ENCODE measurements at places on chromosomes 1 and 21.
A peak's percentile ranks its signal among the peaks of the same experiment; 100 is the strongest.

DNA sequence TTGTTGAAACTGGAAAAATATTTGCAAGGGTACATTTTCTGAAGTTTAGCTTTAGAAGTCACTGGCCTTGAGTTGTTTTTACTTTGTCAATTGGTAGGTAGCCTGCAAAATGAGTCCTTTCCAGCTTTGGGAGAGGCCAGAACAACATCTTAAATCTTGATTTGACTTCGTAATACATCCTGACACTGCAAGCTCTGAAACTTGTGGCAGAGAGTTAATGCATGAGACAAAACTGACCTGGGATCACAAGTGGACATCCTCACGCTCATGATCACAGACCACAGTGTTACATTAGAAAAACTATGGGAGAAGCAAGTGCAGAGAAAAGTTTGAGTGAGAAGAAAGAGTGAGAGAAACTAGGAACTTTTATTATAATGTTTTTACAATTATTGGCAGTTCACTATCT lies 550.9 kb downstream of the USP25 start:
- H3K4me3 ChIP-seq, result peak overlapping the region; percentile 67
- no peaks in the 10 kb centered on the region for H3K27me3 ChIP-seq
- no peaks in the 10 kb centered on the region for H3K36me3 ChIP-seq
- DNase-seq, result no peak

GRCh38 chr1:180267211-180267561 lies 37.1 kb downstream of the LHX4 start:
- H3K36me3 ChIP-seq, result no peaks in the 10 kb centered on the region
- peaks cover 19% of the 10 kb centered on the region for H3K27me3 ChIP-seq
- no peak overlapping the region for H3K27ac ChIP-seq
- no peaks in the 10 kb centered on the region for H3K4me1 ChIP-seq
- H3K4me3 ChIP-seq, result no peak overlapping the region

DNA sequence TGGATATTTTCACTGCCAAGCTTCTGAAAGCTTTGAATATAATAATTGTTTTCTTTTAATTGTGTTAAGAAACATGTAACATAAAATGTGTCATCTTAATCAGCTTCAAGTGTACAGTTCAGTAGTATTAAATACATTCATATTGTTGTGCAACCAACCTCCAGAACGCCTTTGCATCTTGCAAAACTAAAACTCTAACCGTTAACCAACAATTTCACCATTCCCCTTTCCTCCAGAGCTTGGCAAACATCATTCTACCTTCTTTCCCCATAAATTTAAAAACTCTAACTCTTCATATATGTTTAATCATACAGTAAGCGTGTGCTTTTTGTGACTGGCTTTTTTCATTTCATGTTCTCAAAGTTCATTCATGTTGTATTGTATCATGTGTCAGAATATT lies 2.1 kb downstream of the MNDA start:
- no peak overlapping the region for H3K27ac ChIP-seq
- no peaks in the 10 kb centered on the region for H3K27me3 ChIP-seq
- no peak overlapping the region for H3K4me3 ChIP-seq
- no peaks in the 10 kb centered on the region for H3K36me3 ChIP-seq

DNA sequence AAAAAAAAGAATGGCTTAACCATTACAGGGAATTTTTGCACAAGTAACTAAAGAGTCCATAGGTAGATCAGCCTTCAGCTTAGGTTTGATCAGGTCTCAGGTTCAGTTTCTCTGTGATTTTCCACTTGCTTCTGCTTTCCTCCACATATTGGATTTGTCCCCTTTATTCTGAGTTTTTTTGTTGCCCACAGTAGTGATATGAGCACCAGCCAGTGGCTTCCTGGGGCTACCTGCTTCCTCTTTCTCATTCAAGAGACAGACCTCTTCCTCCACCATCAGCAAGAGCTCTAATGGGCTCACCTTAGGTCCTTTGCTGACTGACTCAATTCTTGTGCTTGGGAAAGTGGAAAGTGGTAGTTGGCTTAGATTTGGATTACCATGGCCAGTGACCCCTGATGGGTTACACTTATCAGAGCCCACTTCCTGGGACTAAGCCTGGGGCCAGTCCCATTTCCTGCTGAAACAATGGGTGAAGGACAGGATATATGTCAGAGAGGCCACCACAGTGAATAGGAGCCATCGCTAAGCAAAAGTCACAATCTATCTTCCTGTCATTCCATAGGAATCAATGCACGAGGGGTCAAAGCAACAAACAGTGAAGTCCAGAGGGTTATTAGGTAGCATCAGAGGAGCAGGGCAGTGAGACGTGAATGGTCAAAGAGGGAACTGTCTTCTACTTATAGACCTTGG lies 12.8 kb upstream of the PLA2G2E start:
- no peaks in the 10 kb centered on the region for H3K27me3 ChIP-seq
- no peak overlapping the region for H3K4me3 ChIP-seq
- no peak for DNase-seq
- no peaks in the 10 kb centered on the region for H3K36me3 ChIP-seq
- H3K27ac ChIP-seq, result no peak overlapping the region
- no peaks in the 10 kb centered on the region for H3K4me1 ChIP-seq

GRCh38 chr1:214464445-214465287 lies 86.7 kb downstream of the PTPN14 start:
- no peaks in the 10 kb centered on the region for H3K27me3 ChIP-seq
- H3K36me3 ChIP-seq, result peaks cover 38% of the 10 kb centered on the region
- no peak overlapping the region for H3K4me3 ChIP-seq
- DNase-seq, result no peak
- H3K27ac ChIP-seq, result peak overlapping the region; percentile 40

DNA sequence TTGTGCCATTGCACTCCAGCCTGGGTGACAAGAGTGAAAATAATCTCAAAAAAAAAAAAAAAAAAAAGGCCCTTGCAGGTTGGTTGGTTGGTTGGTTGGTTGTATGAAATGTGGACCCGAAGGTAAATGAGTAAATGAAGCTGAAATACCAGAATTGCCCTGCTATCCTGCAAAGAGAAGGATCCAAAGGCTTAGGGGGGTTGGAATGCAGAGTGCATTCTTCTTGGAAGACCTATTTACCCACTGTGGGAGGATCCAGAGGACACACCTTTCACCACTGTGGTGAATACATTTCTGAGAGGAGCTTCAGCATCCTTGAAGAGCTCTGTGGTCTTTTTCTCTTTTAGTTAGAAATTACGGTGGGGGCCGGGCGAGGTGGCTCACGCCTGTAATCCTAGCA lies 28.7 kb upstream of the EIF4G3 start:
- H3K27me3 ChIP-seq, result no peaks in the 10 kb centered on the region
- no peaks in the 10 kb centered on the region for H3K36me3 ChIP-seq
- no peak overlapping the region for H3K4me3 ChIP-seq

- DNase-seq, result peak; percentile 46
- H3K4me3 ChIP-seq, result no peak overlapping the region
- no peaks in the 10 kb centered on the region for H3K36me3 ChIP-seq
- H3K27ac ChIP-seq, result peak overlapping the region; percentile 40
- peaks cover 30% of the 10 kb centered on the region for H3K4me1 ChIP-seq
Observed at GRCh38 chr1:67888216-67889106, 55.2 kb upstream of the GNG12 start.

DNA sequence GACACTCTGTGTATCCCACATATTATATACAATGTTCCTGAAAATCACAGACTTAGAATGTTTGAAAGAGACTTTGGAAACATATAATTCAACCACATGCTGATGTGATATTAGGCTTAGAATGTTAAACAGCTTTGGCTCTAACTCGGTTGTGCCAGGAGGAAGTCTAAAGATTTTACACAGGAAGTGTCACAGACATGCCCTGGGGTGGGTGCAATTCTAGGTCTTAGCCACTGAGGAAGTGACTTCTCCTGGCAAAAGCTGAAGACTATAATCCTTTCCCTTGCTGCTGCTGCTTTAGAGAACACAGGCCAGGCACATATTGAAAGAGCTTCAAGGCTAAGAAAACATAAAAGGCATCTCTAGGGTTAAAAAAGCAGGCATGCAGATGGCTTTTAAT lies 51.0 kb downstream of the RPL5 start:
- no peak overlapping the region for H3K4me3 ChIP-seq
- no peaks in the 10 kb centered on the region for H3K4me1 ChIP-seq
- no peak for DNase-seq
- no peak overlapping the region for H3K27ac ChIP-seq
- H3K36me3 ChIP-seq, result no peaks in the 10 kb centered on the region

- H3K27ac ChIP-seq, result no peak overlapping the region
- H3K27me3 ChIP-seq, result peaks cover 56% of the 10 kb centered on the region
- H3K36me3 ChIP-seq, result no peaks in the 10 kb centered on the region
- H3K4me1 ChIP-seq, result peaks cover 8% of the 10 kb centered on the region
Observed at GRCh38 chr1:76868154-76868882, 1.0 kb downstream of the ST6GALNAC5 start.

DNA sequence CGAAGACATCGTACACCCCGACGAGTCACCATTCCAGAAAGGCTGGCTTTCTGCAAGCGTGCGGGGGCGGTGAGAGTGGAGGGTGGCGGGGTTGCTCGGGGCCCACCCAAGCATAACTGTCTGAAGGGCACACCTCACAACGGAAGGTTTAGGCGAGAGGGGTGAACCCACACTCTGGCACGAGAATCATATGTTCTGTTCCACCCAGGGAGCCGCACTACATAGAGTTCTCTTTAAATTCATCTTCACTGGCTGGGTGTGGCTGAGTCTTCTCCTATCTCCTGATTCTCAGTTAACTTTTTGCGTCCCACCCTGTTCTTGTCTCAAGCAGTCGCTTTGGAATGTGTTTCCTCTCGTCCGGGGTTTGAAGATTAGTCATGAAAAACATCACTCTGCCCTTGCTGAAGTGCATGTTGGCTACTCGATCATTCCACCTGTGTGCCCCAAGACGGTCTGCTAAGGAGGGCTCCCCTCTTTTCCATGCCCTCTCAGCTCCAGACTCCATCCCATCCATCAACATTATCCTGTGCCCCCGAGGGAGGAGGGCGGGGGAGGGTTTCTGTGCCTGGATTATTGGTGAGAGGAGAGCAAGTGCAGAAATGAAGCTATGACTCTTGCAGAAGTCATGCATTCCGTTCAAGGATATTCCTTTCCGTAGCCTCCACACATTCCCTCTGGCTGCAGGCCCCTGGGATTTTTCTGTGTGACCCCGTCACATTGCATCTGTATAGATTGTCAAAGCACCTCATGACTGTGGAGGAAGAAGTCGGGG lies 53.5 kb upstream of the CD34 start:
- H3K4me1 ChIP-seq, result peaks cover 13% of the 10 kb centered on the region
- no peaks in the 10 kb centered on the region for H3K27me3 ChIP-seq
- H3K4me3 ChIP-seq, result peak overlapping the region; percentile 75
- no peaks in the 10 kb centered on the region for H3K36me3 ChIP-seq

DNA sequence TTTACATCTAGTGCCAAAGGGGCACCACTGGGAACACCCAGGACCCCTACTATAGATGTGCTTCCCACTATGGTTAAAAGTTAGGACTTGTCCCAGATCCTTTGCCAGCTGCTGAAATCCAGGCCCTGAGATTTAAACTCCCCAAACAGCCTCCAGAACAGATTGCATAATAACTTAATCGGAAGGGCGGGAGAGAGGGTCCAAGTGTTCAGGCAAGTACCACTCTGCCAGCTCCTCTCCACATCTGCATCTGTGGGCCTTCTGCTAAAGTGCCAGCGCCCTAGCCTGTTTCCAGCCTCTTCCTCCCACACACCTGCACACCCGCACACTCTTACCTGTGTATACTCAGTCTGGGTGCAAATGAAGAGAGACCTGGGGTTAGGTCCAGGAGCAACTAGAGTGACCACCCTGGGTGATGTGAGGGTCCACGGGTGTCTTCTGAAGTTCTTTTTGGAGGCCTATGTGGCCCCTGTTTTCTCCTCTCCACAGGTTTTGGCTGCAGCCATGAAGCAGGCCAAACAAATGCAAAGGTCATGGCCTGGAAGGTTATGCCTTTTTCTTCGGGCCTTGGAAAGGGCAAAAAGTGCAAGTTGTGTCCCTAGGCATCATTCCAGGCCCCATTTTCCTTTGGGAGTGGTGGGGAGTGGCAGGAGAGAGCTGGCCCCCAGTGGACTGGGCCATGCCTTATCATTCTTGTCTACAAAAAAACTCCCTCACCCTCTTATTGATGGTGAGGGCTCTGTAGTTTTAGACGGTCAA lies 29.3 kb downstream of the KIRREL1 start:
- DNase-seq, result peak; percentile 17
- peaks cover 14% of the 10 kb centered on the region for H3K36me3 ChIP-seq

DNA sequence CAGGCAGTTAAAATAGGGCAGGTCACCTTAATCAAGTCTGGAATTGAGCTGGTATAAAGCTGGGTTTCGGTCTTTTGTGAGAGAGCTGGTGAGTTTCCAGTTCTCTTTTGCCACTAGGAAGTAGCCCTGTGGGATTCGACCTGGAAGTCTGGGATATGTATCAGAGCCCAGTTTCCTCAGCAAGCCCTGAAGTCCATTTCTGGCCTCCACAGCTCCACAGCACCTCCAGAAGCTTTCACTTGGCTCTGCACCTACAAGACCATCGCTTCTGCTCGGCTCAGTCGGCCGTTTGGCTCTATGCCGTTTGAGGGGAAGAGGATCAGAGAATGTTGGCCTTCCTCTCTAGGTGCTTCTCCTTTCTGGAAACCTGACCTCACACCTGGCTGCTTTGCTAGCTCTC lies 148.0 kb downstream of the GALNT2 start:
- H3K27me3 ChIP-seq, result no peaks in the 10 kb centered on the region
- no peak overlapping the region for H3K4me3 ChIP-seq
- DNase-seq, result no peak
- peak overlapping the region; percentile 4 for H3K27ac ChIP-seq
- no peaks in the 10 kb centered on the region for H3K36me3 ChIP-seq

GRCh38 chr1:11804666-11805421 lies 920 bp downstream of the MTHFR start:
- H3K36me3 ChIP-seq, result peaks cover 28% of the 10 kb centered on the region
- H3K27me3 ChIP-seq, result no peaks in the 10 kb centered on the region
- H3K27ac ChIP-seq, result peak overlapping the region; percentile 93
- H3K4me3 ChIP-seq, result peak overlapping the region; percentile 98
- H3K4me1 ChIP-seq, result peaks cover 45% of the 10 kb centered on the region
- no peak for DNase-seq

- H3K27ac ChIP-seq, result no peak within 1 kb of the TSS
- H3K27me3 ChIP-seq, result no peaks in the 10 kb centered on the region
- no peak for DNase-seq
- H3K4me3 ChIP-seq, result no peak within 1 kb of the TSS
- H3K4me1 ChIP-seq, result peaks cover 15% of the 10 kb centered on the region
Observed at GRCh38 chr1:173050865-173051264, at the start of gene TNFSF18. TNFSF18 (minus strand) TSS chr1:173050941; CDS start chr1:173050896, 45 bp downstream.

- H3K27ac ChIP-seq, result peak overlapping the region; percentile 92
- H3K4me1 ChIP-seq, result peaks cover 38% of the 10 kb centered on the region
- peak; percentile 99 for DNase-seq
- H3K27me3 ChIP-seq, result no peaks in the 10 kb centered on the region
- peak overlapping the region; percentile 96 for H3K4me3 ChIP-seq
- H3K36me3 ChIP-seq, result no peaks in the 10 kb centered on the region
Observed at GRCh38 chr1:178093494-178093950, 382 bp upstream of the RASAL2 start.

DNA sequence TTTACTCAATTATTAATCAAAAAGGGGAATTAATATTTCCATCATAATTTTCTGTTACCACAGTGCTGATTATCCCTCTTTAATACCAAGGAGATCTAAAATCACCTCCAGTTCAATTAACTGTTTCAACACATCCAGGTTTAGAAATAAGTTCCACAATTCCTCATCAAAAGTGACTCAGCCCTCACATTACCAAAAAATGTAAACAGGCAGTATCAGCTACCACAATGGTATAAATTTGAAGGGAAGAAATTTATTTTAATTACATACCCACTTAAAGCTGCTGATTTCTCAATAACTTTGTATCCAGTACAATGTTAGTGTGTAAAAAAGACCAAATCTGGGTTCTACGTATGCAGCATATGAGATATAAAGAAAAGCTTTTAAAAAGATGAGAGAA lies 51.9 kb downstream of the EIF4G3 start:
- H3K4me1 ChIP-seq, result no peaks in the 10 kb centered on the region
- H3K27ac ChIP-seq, result no peak overlapping the region
- no peaks in the 10 kb centered on the region for H3K27me3 ChIP-seq
- no peak overlapping the region for H3K4me3 ChIP-seq
- peaks cover 15% of the 10 kb centered on the region for H3K36me3 ChIP-seq
